NCI-H1436 treated with DMSO at 0.1 percent for 48 hours (cell line): ENCODE measurements at places on chromosomes 4 and X.
A peak's percentile ranks its signal among the peaks of the same experiment; 100 is the strongest.

GRCh38 chrX:23035493-23035892 lies 35.7 kb downstream of the DDX53 start:
- no peak for DNase-seq

DNA sequence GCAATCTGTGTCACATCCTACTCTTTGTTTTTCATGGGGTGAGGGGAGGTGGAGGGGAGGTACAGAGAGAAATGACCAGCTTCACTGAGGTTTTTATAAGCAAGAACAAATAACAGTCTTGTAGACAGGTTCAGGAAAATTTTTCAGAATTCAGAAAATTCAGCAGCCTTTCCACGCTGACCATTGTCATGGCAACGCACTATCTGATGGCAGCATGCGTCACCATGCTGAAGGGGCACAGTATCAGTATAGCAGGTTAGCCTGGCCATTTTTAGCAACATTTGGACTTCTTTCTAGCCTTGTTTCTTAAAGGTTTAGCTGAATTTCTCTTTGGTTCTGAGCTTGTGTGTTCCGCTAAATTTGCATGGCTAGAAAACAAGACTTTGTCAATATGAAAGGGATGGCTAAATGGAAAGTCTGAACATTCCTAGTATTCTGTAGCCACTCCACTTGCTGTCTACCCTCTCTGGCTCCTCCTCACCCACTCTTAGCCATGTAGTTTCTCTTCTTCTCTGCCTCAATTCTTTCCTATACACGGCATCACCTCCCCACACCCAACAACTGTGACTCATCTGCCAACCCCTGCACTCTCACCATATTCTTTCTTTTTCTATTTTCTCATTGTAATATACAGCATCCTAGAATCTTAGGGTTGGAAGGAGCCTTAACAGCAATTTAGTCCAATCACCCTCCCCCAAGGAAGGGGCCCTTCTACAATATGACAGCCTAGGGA lies 42.7 kb upstream of the CITED1 start:
- no peak for DNase-seq

DNA sequence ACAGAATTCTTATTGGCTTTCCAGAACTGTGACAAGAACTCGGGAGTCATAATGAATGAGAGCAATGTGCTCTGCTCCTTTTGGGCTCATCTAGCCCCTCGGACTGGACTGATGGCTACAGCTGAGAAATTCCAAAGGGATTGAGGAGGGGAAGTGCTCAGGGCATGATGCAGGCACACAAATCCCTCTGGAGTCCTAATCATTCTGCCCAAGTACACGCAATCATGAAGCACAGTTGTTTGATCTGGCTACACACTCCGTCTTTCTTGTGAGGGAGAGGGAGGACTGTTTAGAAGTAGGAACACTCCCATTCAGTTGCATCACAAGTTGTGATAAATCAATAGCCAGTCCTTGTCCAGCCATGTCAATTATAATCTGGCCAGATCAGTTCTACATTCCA lies 237.5 kb downstream of the COL25A1 start:
- DNase-seq, result no peak

GRCh38 chrX:46912098-46912602 lies at the start of gene JADE3:
JADE3 (plus strand) TSS chrX:46912421; CDS start chrX:46984895, 72,474 bp downstream.
- DNase-seq, result peak; percentile 3

DNA sequence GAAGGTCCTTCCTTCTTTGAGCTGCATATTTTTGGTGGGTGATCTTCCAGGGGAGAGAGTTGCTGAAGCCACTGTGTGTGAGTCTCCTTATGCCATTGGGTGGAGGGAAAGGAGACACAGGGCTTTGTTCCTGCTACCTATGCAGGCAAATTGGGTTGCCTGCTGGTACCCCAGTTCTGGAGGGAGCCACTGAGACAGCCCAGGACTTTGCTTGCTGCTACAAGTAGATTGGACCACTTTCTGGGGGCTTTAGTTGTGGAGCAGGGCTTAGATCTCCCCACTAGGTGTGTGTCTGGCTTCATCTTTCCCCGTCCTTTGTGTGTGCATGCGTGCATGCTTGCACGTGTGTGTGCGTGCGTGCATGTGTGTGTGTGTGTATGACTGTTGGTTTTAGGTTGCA lies 10.0 kb downstream of the CITED1 start:
- DNase-seq, result no peak

GRCh38 chr4:122977103-122977502 lies 54.7 kb upstream of the NUDT6 start:
- DNase-seq, result no peak

GRCh38 chr4:28385801-28386200 lies 1525.2 kb downstream of the STIM2 start:
- no peak for DNase-seq

DNA sequence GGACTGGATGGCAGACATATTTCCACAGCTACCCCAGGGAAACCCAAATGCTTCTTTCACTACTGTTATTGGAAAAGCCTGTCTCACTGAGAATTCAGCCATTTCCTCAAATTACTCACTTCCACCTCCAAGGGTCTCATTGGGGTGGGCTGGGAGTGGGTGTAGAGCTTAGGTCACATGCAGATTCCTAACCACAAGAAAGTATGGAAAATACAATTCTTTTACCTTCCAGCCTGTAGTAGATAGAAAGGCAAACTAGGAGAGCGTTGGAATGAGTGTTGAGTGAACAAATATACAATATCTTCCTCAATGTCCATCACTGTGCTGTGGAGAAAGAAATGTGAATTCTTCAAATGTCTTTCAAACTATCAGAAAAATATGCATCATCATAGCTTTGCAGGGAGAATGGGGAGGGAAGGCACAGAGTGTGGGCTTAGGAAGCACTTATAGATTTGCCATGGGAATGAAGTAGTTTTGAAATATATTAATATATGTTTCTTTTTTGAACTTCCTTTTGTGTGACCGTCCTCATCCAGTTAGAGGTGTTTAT lies 245.3 kb upstream of the JADE1 start:
- no peak for DNase-seq

GRCh38 chr4:154908168-154908567 lies 127.1 kb downstream of the RBM46 start:
- DNase-seq, result no peak

DNA sequence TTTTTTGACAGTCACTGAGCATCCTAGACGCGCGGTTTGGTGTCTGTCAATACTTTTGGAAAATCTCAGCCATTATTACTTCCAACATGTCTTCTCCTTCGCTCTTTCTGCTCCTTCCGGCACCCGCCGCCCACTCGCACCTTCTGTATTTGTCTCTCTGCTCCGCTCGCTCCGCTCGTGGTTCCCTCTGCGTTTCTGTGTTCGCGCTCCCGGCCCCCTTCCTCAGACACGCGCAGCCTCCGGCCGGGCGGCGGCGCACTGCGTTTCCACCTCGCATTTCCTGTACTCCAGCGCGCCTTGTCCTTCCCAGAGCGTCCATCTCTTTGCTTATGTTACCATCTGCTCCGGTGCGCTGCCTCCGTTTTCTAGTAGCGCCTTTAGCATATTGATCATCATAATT lies 21.1 kb downstream of the PDE6B start:
- no peak for DNase-seq
